ENCODE measurements at places on chromosomes 7 and 10. TPM values are rescaled to one million over a fixed set of nuclear protein-coding genes. Genes with fewer than 3 reads are reported as not detected.

IFIT3 gene
- 0.45 TPM for total RNA-seq

VTI1A gene
- 13.9 TPM for total RNA-seq

TMEM213 gene
- total RNA-seq: not detected

MBL2 gene
- total RNA-seq: not detected

ADAMTS14 gene
- total RNA-seq: 2.4 TPM

TRIM8 gene
- 46.4 TPM for total RNA-seq

CALML3 gene
- total RNA-seq: not detected

TEX36 gene
- not detected for total RNA-seq

SPDYE9 gene
- total RNA-seq: not detected

HTR5A gene
- total RNA-seq: not detected

PPP1R17 gene
- total RNA-seq: 2.3 TPM

SPDYE1 gene
- total RNA-seq: not detected

TSPAN33 gene
- 22.1 TPM for total RNA-seq

TRIM73 gene
- 1.4 TPM for total RNA-seq

MEIG1 gene
- not detected for total RNA-seq

OPALIN gene
- total RNA-seq: not detected

CYP2C8 gene
- total RNA-seq: 0.70 TPM

SPDYE6 gene
- not detected for total RNA-seq

CTAGE15 gene
- total RNA-seq: 0.28 TPM

BTRC gene
- total RNA-seq: 13.2 TPM

VIPR2 gene
- total RNA-seq: 2.5 TPM

EPO gene
- total RNA-seq: 0.15 TPM

C10orf67 gene
- total RNA-seq: not detected

NAT16 gene
- 0.30 TPM for total RNA-seq

GRID2IP gene
- total RNA-seq: 0.33 TPM

MAT1A gene
- total RNA-seq: 0.52 TPM

ZNF853 gene
- total RNA-seq: 6.5 TPM

CNNM1 gene
- 0.66 TPM for total RNA-seq

NUTM2E gene
- total RNA-seq: 0.15 TPM

SLC16A9 gene
- total RNA-seq: 5.7 TPM

ITGB8 gene
- 2.2 TPM for total RNA-seq

SPAM1 gene
- total RNA-seq: not detected

TAS2R4 gene
- total RNA-seq: 0.63 TPM

PPP1R9A gene
- total RNA-seq: 10.9 TPM

TFR2 gene
- total RNA-seq: 2.0 TPM

EBF3 gene
- 1.4 TPM for total RNA-seq

MKI67 gene
- total RNA-seq: 17.1 TPM

FAM13C gene
- total RNA-seq: 1.8 TPM

RAB19 gene
- total RNA-seq: 3.8 TPM

OR9A2 gene
- total RNA-seq: not detected

PIK3AP1 gene
- total RNA-seq: 1.2 TPM

Data from H7 (cell line).